ENCODE measurements at places on chromosomes 5 and 9. TPM values are rescaled to one million over a fixed set of nuclear protein-coding genes. Genes with fewer than 3 reads are reported as not detected.

DNA sequence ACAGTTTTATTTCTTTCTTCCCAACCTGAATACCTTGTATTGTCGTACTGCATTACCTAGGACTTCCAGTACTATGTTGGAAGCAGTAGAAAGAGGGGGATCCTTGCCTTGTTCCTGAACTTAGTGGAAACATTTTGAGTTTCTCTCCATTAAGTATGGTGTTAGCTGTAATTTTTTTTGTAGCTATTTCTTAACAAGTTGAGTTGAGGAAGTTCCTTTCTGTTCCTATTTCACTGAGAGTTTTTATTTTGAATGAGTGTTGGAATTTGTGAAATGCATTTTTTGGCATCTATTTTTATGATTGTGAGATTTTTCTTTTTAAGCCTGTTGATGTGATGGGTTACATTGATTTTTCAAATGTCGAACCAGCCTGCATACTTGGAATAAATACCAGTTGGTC, 49.0 kb downstream of the FSD1L start:
- no peak for DNase-seq

GRCh38 chr5:157106630-157107461, 2.0 kb downstream of the HAVCR2 start:
- peak; percentile 55 for DNase-seq

DNA sequence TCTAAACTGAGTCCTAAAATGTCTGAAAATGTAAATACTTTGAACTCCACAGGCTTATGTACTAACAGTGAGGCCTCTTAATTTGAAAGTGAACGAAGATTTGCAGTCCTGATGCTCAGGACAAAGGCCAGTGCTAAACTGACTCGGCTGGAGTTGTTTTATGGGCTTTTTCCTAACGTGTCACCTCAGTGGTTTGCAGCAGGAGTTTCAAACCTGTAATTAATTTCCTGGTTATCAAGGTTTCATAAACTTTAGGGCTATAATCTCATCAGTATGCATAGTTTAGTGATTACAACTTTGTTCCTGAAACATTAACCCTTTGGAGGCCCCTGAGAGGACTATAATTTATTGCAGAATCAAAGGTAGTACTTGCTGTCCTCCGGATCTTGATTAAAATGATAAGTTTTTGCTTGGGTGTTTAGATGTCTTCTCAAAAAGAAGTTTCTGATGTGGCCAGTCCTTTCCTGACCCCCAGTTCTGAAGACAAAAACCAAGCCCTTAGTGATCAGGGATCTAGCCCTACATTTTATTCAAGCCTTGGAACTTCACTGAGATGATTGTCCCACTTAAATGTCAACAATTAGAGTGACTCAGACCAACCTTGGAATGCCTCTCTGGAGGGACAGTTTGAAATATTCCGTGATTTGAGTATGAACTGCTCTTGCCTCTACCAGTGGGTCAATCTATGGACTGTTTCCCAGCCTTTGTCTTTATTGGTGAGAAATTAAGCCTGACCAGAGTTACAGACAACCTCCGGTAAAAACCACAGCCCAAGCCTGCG, 11.1 kb upstream of the S100Z start:
- DNase-seq = no peak

DNA sequence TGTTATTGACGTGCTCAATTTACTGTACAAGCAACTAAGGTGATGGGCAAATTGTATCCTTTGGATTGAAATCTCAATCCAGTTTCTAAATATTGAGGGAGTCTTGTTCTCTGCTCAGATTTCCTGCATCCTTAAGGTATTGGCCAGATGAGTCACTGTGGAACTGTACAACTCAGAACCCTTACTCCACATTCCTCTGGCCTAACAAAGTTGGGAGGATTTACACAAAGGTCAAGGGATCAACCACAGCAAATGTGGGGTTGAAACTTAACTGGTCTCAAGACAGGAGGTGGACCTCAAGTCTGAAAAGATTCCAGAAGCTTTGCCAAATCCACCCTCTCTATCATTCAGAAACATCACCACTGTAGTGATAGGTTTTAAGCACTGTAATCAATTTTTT, 81.5 kb upstream of the AGXT2 start:
- no peak for DNase-seq

- DNase-seq = no peak
Observed at GRCh38 chr5:179816401-179816795, 4.3 kb upstream of the SQSTM1 start.

DNA sequence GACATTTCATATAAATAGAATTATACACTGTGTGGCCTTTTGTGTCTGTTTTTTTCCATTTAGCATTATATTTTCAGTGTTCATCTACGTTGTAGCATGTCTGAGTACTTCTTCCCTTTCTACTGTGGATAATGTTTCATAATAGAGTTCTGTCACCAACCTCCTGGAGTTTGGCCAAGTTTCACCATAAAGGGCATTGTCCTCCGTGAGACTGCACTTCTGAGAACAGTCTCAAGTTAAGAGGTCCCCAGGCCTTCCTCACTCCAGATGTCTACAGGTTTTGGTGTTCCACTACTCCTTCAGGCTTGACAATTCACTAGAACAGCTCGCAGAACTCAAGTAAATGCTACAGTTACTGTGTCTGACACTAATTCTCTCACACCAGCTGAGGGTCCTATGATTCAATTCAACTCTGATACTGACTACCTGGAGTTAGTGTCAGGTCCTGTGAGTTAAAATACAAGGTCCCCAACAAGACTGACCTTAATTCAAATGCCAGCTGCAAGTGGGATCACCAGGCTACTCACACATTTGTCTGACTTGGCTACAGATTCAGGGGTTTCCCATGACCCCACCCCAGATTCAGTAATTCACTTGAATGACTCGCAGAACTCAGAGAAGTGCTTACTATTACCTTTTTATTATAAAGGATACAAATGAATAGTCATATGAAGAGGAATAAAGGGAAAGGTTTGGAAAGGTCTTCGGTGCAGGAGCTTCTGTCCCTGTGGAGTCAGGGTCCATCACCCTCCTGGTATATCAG, 31.1 kb downstream of the SLC35A4 start:
- peak; percentile 44 for DNase-seq

DNA sequence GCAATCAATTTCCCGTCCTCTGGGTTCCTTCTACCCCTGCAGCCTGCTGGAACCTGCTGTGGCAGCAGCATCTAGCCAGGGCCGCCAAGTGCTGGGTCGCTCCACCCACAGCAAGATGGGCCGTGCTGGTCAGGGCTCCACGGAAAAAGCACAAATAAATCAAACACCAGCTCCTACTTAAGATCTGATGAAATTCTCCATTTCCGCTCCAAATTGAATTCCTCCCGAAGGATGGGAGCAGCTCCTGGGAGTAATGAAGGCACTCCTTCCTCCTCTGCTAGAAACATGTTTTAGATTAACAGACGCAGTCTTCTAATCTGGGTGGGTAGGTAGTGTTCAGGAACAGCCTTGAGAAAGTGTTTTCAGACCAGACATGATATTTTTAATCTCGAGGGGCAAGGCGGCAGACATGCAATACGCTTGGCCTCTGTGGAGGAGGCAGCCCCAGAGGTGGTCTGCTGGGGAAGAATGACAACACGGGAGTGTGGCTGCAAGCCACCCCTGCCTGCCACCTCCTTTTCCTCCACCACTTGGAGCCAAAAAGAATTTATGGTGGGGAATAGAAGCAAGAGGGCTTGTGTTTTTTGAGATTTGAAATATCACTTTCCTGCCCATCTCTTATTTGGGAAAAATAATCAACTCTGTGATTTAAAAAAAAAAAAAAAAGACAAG, 194.1 kb downstream of the AOPEP start:
- DNase-seq = no peak

GRCh38 chr5:83889971-83890745, 169.5 kb upstream of the HAPLN1 start:
- no peak for DNase-seq

- no peak for DNase-seq
Observed at GRCh38 chr5:107817951-107818350, 147.2 kb upstream of the EFNA5 start.

- no peak for DNase-seq
Observed at GRCh38 chr5:96110300-96110699, 148.6 kb upstream of the ELL2 start.

DNA sequence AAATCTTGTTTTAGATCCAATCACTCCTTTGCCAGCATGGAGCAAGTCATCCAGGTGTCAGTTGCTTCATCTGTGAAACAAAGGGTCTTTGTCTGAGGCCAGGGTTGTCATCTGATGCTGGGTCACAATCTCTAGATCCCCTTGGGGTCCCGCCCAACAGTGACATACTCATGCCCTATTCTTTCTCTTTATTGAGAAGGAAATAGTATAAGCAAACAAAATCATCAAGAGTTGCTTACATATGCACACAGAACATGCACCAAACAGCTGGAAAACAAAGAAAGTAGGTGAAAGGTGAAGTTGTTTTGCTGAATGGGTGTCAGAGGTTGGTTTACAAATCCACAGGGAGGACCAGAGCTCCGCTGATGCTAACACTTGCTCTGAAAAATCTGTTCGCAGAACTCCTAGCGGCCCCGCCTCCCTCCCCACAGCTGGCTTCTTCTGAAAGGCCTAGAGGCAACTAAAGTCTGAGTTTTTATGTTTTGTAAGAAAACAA, 106.1 kb upstream of the SLC44A1 start:
- DNase-seq = peak; percentile 77

DNA sequence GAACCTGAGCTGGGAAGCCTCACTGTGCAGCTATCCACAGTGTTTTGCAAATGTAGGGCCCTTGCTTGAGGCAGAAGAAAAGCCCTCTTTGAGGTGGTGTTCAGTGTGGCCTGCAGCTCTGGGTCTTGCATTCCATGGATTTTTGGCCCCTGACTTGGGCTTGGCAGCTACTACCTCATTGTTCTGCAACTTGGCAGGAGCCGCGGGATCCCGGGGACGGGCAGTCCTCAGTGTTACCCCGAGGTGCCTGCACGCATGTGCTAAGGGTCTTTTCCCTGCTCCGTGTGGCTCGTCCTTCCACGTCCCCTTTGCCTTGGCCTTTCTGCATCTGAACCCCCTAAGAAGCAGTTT, 39.8 kb downstream of the NEK6 start:
- DNase-seq = peak; percentile 93

FOXD4L6 gene
- total RNA-seq = not detected

GRCh38 chr9:112332977-112333638, at the start of gene PTBP3:
TSS of gene PTBP3 (minus strand) at chr9:112333619. CDS start at chr9:112297865, 35,754 bp downstream.
- peak; percentile 85 for DNase-seq

DNA sequence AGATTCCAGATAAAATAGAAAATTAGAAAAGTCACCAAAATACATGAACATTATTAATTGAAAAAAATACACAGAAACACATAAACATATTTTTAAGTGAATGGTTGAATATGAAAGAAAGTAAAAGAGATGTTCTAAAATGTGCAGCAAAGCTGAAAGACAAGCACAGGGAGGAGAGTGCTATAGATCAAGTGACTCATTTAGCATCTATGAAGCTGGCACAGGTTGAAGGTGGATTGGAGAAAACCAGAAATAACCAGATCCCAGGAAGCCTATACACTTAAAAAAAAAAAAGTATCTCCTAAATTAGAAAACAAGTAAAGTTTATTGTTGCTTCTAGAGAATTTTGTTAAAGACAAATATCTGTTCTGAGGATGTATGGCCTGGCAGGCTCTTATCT, 338.9 kb downstream of the CDH12 start:
- DNase-seq = no peak

SLC46A2 gene
- total RNA-seq = not detected

PCDHA6 gene
- not detected for total RNA-seq

F2RL1 gene
- 0.02 TPM for total RNA-seq

PLK2 gene
- total RNA-seq = 38.8 TPM

DNA sequence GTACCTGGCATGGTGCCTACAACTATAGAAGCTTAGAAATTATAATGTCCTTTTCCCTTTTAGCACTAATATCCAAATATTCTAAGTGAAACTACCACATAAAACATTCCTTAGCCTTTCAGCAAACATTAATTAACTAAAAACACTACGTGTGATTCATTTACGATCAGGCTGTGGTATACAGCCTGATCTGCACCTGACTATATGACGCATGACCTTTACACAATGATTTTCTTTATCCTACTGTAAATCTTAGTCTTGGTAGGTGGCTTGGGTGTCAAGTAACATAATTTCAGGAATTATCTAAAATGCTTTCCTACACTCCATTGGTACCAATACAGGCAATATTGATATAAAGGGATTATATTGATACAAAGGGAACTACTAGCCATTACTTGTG, 686.7 kb downstream of the DTWD2 start:
- DNase-seq = no peak
